Stimulated activated CD4-positive, alpha-beta T cell treated with anti-CD3 and anti-CD28 coated beads, Interleukin-2, amount 100 ng/mL, for 24 hours (primary cell): ENCODE measurements at places on chromosomes 5 and 9.

DNA sequence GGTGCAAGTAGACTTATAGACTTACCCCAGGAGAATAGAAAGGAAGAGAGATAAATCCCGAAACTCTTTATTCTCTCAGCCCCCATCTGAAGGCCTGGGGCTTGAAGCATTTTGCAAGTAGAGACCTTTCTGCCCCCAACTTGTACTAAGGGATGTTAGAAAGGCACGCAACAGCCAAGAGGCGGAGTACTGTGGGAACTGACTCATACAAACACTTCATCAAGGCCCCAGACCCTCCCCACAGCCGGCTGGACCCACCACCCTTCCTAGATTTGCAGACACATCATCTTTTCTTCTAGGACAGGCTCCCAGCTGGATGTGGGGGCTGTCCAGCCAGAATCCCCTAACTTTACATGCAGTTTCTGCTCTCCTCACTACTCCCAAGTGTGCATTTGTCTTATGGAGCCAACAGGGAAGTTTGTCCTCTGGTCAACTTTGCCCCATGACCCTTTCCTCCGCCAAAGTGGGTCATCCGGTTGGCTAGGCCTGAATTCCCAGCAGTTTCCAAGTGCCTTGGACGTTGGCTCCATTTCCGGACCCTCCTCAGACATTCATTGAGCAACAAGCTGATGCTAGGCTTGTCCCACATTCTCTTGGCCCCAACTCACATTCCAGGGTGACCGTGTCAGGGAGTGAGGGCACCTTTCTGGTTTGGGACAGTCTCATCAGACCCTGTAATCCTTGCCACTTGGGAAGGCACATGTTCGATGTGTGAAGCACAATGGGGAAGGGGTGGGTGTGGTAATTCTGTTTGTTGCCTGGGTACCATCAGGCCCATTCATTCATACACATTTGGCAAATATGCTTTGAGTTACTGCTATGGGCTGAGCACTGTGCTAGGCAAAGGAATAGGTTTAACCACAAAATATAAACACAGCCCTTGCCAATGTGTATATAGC lies 64.6 kb downstream of the ABLIM3 start:
- DNase-seq: no peak

GRCh38 chr5:132070460-132071337 lies 2.9 kb upstream of the CSF2 start:
- DNase-seq: peak; percentile 73

DNA sequence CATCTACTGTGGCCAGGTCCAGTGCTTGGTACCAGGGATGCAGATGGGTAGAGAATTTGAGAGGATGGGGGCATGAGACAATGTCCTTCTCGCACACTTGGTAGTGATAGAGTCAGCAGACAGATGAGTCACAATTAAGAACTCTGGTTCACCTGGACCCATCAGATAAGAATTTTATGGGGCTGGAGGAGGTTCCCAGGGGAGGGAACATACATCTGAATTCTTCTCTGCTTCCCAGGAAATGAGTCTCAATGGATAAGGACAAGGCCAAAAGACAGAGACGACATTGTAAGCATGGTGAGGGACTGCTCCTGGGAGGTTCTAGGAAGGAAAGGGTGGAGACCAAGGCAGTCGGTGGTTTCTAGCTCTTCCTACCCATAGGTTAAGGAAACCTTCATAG lies 5.3 kb downstream of the SLC4A9 start:
- no peak for DNase-seq

- no peak for DNase-seq
Observed at GRCh38 chr5:158117467-158118160, 258.7 kb upstream of the CLINT1 start.

- DNase-seq: no peak
Observed at GRCh38 chr5:158382473-158382872, 523.5 kb upstream of the CLINT1 start.

GRCh38 chr9:83511051-83511450 lies 27.1 kb downstream of the FRMD3 start:
- DNase-seq: no peak

DNA sequence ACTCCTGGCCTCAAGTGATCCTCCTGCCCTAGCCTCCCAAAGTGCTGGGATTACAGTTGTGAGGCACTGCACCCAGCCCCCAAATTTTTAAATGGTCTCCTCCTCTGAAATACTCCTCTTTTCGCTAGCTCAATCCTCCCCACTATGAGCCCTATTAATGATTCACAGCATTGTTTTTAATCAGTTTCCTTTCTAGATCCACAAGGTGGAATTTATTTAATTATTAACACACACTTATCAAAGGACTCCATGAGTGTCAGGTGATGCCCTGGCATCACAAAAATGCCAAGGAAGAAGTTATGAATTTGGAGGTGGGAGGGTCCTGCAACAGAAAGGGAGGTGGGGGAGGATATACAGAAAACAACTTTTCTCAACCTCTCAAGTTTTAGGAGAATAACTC lies 806.5 kb downstream of the PRELID2 start:
- DNase-seq: no peak

GRCh38 chr5:180646963-180647305 lies 2.5 kb downstream of the FLT4 start:
- no peak for DNase-seq

DNA sequence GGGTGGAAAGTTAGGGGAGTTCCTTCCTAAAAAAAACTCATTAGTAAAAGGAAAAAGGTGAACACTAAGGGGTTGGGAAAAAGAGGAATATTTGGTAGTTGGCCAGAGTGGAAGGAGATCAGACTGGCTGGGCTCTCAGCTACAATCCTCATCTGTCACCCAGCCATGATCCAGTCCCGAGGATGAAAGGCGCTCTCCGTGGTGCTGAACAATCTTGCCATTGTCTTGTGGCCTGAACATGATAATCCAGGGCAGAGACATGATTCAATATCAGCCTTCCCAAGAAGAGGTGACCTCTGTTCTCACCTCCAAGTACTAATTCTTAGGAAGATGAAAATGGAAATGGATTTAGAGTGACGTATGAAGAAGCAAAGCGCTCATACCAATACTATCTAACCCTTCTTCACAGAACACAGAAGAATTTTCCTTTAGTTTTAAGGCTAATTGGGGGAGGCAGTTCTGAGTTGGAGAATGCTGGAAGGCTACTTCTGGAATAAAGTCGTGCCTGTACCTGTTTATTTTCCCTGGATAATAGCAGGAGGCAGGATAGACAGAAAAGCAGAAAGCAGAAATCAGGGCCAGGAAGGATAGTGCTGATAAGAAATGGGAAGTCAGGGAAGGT lies 36.6 kb upstream of the MYORG start:
- peak; percentile 44 for DNase-seq
